ENCODE measurements at places on chromosomes 7 and 10. TPM values are rescaled to one million over a fixed set of nuclear protein-coding genes. Genes with fewer than 3 reads are reported as not detected.

SLC26A5 gene
- not detected for total RNA-seq

POLR2J2 gene
- total RNA-seq = 16.2 TPM

LIPN gene
- total RNA-seq = not detected

ADRB1 gene
- total RNA-seq = 1.3 TPM

DNA sequence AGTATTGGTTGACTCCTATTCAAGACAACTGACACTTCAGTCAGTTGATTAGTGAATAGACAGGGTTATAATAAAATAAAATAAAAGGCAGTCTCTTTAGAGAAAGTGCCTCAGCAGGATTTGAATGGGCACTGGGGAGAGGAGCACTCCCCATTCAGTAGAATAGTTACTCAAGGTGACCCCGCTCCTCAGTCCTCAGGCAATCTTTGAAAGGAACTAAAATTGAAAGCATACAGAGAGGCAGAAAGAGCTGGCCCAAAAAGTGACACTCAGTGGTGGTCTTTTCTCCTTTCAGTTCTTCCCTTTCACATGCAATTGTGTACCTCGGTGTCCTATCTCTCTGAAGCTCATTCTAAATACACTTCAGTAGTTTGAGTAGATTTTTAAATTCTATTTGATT, 47.4 kb upstream of the MACC1 start:
- no peak for DNase-seq

DNA sequence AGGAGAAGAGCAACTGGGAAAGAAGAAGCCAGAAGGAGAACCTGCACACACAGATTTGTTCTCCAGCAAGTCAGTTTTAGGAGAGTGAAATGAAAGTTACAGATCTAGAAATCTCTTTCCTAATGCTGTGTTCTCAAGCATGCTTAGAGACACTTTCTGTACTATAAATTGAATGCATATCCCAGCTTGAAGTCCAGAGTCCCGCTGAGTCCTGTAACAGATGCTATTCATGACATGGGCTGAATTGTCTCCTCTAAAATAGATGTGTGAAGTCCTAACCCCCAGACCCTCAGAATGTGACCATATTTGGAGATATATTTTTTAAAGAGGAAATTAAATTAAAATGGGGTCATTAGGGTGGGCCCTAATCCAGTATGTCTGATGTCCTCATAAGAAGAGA, 46.9 kb upstream of the GJD4 start:
- DNase-seq = no peak

- no peak for DNase-seq
Observed at GRCh38 chr10:95279042-95279820, 11.6 kb downstream of the PDLIM1 start.

GRCh38 chr7:3436746-3437145, 135.7 kb downstream of the SDK1 start:
- DNase-seq = no peak

DNA sequence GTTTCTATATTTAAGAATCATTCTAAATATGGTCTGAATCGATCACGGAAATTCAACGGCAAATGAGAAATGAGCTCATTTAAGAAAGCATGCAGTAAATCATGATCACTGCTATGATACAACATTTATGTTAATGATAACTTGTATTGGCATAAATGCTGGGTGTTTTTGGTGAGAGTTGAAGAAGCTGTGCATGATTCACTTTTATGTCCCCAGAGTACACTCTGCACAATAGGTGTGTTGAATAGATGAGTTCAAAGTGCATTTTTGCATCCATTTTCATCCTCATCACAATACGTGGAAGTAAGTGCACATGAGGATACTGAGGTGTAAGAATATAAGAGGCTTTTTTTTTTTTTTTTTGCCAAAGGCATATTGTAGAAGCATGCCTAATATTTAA, 169.3 kb downstream of the PPP1R17 start:
- no peak for DNase-seq

DNA sequence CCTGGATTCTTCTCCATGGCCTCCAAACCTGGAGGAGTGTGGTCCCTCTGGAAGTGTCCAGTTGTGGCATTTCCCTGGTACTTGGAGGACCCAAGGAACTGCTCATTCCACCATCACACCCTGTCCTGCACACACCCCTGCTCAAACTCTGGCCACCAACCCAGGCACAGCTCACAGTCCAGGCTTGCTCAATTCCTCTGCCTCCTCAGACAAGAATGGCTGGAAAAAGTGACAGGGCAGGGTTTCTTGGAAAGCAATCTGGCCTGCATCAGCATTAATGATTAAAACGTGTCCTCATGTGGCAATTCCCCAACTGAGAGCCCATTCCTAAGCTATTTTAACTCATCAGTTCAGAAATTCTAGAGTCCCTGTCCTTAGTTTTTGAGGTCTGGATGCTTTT, 17.2 kb upstream of the TPST1 start:
- no peak for DNase-seq

GRCh38 chr10:133559216-133559615, 6.2 kb downstream of the SYCE1 start:
- DNase-seq = no peak

DNA sequence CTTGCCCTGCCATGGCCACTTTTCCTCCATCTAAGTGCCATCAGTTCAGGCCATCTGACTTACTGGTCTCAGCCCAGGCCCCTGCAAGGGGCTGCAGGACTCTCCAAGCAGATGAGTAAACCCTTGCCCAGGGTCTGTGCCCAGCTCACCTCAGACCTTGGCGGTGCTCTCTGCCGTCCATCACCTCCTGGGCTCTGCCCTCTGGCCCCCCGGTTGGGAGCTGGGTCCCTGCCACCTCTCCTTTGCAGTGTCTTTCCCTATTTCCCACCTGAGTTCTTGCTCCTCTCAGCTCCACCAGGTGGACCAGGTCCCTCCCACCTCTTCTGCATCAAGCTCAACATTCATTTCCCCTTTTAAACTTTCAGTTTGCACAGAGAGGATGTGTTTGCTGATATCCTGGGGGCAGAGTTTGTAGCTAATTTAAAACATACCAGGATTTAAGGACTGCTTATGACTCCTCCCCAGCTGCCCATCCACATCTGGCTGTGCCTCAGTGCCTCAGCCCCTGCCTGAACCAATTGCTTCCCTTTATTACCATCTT, 135.5 kb downstream of the SLIT1 start:
- DNase-seq = peak; percentile 6

GRCh38 chr7:96228760-96229159, 93.1 kb downstream of the SLC25A13 start:
- DNase-seq = no peak

DNA sequence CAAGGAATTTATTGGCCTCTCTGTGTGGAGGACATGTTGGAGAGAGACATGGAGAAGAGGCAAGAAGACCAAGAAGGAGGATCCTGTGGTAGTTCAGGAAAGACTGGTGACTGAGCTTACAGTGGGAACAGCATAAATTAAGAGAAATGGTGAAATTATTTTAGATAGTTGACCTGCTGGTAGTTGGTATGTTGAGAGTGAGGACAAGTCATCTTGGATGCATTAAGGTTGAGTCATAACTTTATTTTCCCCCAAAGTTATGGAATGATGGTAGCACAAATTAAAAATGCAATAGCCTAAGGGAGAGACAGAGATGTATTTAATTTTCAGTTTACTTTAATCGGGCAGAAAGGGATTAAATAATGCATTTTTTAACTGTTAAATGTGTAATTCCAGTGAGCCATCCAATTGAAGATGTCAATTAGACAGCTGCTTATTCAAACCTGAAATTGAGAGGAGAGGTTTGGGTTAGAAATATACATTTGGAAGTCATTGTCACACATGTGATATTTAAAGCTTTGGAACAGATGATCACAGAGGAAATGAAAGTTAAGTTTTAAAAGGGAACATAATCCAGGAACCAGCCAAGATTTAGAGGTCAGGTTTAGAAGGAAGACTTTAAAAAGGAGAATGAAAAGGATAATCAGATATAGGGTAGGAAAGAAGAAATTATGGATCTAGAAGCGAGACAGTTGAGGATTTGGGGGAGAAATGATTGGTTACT, 80.6 kb downstream of the DGKB start:
- DNase-seq = no peak
